ENCODE measurements at places on chromosomes 4 and X. TPM values are rescaled to one million over a fixed set of nuclear protein-coding genes. Genes with fewer than 3 reads are reported as not detected.

TSPAN7 gene
- 9.8 TPM for total RNA-seq

ARHGEF9 gene
- 17.1 TPM for total RNA-seq

IBSP gene
- 0.30 TPM for total RNA-seq

CCNB3 gene
- 0.39 TPM for total RNA-seq

MSX1 gene
- 6.1 TPM for total RNA-seq

CITED1 gene
- 4.9 TPM for total RNA-seq

All from skin of body (tissue), 3 donors.